ENCODE measurements at places on chromosomes 7 and 10.
A peak's percentile ranks its signal among the peaks of the same experiment; 100 is the strongest.

DNA sequence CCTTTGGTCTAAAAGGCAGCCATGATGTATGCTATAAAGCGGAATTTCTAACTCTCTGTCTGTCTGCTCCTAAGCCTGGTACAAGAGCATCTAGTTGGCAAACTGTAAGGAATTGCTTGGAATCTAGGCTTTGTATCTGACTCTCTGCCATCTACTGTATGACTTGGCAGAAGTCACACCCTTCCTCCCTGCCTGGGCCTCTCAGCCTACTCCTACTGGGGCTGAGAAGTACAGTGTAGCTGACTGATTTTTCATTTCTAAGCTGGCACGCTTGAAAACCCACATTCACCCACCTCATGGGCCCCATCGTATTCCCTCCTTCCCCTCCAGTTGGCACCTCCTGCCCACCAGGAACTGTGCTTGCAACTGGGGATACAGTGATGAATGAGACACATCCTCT is 435.2 kb downstream of the PLXNA4 start:
- DNase-seq: no peak

- DNase-seq: no peak
Observed at GRCh38 chr7:93943816-93944540, 22.4 kb downstream of the GNG11 start.

- no peak for DNase-seq
Observed at GRCh38 chr10:93390306-93391090, 91.6 kb downstream of the MYOF start.

GRCh38 chr10:6956562-6956961 is 376.5 kb upstream of the PRKCQ start:
- no peak for DNase-seq

GRCh38 chr10:75403939-75404814 is 2.6 kb upstream of the ZNF503 start:
- DNase-seq: no peak

DNA sequence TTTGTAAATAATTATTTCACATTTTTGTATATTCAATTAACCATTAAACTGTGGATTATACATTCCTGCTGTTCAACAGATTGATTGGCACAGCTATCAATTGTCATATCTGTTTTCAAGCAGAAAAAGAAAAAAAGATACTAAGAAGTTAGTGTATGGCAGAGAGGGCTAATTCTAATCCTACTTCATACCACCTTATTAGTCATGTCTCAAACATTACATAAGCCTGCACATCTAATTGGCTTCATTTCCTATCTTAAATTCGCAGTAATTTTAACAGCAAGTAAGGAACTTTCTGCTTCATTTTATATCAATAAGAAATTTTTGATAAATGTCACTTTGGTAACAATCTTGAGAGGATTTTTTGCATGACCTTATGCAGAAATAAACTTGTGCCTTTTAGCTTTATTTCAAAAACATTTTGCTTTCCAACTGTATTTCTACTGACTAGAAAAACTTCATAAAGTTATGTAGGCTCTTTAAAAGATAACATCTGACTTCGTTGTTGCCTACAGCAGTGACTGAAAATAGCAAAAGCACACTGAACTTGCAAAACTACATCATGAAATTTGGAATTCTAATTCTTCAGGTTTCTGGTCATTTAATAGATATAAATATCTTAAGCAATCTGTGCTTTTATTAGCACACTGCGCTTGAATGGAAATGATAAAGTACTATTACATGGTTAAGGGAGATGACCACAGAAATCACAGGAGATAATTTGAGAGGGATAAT is 111.5 kb downstream of the SEMA3C start:
- DNase-seq: no peak

DNA sequence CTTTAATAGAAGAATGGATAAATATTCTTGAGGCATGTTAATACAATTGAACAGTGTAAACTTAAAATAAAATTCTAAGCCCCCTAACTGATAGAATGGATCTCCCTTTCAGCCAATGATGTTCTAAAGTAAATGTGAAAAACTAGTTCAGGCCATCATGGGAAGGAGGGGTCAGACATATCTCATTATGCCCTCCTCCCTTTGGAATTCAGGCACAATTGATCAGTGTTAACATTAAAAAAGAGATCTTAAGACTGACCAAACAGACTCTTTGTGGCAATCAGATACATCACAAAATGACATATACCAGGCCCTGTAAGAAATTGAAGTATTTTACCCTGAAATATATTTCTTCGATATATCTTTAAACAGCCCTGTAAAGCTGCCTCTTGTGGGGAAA is 683.0 kb upstream of the LRRTM3 start:
- no peak for DNase-seq

- no peak for DNase-seq
Observed at GRCh38 chr7:157271315-157271990, 65.4 kb upstream of the DNAJB6 start.

- DNase-seq: no peak
Observed at GRCh38 chr10:29646238-29646902, 11.6 kb upstream of the SVIL start.

- no peak for DNase-seq
Observed at GRCh38 chr7:125847692-125848091, 918.1 kb upstream of the POT1 start.

DNA sequence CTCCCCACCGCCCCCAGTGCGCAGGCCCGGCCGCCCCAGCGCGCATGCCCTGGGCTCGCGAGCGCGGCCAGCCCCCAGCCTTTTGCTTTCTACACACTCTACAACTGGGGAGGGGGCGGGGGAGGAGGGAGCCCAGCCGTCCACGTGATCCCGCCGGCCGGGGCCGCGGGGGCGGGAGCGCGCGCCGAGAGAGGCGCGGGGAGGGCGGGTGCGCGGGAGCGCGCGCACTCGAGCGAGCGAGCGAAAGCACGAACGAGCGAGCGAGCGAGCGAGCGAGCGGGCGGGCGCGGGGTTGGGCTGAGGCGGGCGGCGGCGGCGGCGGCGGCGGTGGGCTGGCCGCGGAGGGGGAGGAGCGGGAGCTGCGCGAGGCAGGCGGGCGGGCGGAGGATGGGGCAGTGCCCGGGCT is at the start of gene AUTS2:
Gene AUTS2 (plus strand): TSS at position 395 of the 406 bp plus-strand sequence. CDS start 1,179 bp downstream, outside the sequence.
- DNase-seq: peak; percentile 19

DNA sequence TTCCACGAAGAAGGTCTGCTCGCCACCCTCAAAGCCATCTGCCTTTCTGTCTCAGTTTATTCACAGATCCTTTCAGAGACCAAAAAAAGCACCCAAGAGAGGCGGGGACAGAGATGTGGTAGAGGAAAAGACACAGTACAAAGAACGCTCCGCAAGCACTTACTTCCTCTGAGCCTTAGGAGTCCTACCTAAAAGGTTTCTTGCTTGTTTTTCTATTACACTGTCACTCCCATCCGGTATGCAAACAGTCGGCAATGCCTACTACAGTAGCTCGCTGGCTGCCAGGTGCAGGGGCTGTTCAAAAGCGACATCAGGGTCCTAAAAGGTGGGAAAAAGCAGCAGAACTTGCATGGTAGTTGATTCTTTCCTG is 816 bp downstream of the TECPR1 start:
- DNase-seq: peak; percentile 10

GRCh38 chr10:35783305-35783838 is 141.3 kb upstream of the FZD8 start:
- no peak for DNase-seq

DNA sequence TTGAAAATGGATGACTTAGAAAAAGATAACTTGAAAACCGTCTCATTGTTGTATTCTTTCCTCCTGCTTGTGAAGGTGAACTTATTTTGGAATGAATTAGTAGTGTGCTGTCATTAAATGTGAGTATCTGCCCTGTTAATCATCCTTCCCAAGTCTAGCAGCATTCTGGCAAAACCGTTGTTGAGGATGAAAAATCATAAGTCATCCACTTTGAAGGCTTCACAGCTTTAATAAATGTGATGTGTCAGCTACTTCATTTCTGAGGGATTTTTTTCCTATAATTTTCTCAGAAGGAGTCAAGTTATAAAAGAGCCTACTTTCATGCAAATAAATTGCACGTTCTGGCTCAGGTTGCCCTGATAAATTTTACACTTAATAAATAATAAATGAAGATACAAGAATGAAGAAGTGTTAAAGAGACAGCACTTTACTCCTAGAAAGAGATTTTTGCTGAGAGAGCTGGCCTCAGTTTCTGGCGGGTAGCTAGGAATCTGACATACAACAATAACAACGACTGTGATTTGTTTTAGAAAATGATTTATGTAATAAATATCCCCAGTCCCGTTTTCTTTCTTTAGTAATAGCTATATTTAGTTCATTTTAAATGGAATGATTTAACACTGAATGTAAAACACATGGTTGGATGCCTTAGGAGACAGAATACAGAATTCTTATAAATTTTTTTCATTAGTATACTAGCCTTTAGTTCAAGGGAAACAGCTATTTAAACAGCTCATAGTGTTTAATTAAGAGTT is 516.5 kb upstream of the KLF6 start:
- no peak for DNase-seq

GRCh38 chr10:3068201-3068967 is 1.0 kb downstream of the PFKP start:
- peak; percentile 24 for DNase-seq

DNA sequence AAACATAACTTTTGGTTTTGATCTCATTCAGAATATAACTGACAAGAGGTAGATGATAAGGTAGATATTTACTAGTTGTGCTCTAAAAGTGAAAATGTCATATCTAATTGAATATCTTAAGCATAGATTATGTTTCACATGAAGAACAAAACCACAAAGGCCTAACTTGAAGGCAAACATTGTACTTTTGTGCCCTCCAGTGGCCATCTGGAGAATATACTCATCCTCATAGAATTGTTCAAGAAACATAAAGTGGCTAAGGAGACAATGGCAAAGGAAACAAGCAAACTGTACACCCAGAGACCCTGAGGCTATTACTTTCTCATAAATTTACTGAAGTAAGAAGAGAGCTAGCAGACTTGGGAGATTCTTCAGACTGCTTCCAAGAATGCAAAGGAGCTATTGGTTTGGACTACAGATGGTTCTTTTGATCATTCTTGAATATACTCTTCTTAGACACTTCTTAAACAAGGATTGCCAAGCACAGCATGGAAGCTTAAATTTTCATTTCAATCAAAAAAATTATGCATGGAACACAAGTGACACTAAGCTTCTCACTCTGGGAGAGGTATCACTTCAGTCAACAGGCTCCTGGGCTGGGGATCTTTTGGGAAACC is 98.2 kb upstream of the DKK1 start:
- no peak for DNase-seq

- DNase-seq: no peak
Observed at GRCh38 chr7:123845823-123846216, 851 bp downstream of the HYAL4 start.

DNA sequence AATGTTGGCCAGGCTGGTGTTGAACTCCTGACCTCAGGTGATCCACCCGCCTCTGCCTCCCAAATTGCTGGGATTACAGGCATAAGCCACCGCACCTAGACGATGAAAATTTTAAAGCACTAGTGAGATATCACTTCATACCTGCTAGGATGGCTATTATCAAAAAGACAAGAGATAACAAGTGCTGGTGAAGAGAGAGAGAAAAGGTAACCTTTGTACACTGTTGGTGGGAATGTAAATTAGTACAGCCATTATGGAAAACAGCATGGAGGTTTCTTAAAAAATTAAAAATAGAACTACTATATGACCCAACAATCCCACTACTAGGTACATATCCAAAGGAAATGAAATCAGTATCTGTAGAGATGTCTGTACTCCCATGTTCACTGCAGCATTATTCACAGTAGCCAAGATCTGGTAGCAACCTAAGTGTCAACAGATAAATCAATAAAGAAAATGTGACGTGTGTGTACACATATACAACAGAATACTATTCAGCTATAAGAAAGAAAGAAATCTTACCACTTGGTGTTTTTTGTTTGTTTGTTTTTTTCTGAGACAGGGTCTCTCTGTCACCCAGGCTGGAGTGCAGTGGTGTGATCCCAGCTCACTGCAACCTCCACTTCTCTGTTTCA is 12.5 kb downstream of the MMS19 start:
- DNase-seq: no peak

DNA sequence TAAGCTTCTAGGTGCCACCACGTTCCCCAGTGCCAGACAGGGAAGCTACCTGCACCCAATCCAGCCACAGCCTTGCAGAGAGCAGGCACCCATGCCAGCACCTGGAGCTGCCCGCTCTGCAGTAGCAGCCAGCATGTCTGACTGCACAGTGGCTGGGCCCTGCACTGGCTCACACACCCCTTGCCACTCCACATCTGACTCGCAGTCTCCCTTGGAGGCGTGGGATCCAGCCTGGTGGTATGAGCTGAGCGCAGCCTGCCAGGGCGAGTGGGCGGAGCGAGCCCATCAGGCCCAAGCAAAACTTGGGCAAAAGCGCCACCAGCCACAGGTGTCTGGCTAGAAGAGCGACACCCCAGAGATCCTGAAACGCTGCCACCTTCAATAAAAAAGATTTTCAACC is 30.1 kb downstream of the CRTAC1 start:
- no peak for DNase-seq

DNA sequence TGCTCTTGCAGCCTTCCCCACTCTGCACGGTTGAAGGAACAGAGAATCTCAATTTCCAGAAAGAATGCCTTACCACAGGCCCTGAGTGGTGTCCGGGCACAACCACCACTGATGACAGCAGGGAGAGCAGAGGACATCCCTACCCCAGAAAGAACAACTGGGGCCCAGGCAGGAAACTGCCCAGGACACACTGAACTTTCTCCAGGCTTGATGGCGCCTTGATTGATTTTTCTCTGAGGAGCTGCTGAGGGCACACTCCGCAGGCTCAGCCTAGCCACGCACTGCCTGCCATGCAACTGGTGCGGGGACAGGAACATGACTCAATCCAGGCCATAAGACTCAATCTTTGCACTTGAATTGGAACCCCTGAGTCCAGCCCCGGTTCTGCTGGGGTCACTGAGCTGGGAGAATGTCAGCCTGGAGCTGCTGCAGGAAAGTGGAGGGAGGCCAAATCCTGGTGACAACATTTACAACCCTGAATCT is 5.9 kb downstream of the AKR1B1 start:
- no peak for DNase-seq

- no peak for DNase-seq
Observed at GRCh38 chr7:45237788-45238461, 80.3 kb downstream of the RAMP3 start.

GRCh38 chr10:11177926-11178471 is 160.3 kb downstream of the CELF2 start:
- DNase-seq: no peak

DNA sequence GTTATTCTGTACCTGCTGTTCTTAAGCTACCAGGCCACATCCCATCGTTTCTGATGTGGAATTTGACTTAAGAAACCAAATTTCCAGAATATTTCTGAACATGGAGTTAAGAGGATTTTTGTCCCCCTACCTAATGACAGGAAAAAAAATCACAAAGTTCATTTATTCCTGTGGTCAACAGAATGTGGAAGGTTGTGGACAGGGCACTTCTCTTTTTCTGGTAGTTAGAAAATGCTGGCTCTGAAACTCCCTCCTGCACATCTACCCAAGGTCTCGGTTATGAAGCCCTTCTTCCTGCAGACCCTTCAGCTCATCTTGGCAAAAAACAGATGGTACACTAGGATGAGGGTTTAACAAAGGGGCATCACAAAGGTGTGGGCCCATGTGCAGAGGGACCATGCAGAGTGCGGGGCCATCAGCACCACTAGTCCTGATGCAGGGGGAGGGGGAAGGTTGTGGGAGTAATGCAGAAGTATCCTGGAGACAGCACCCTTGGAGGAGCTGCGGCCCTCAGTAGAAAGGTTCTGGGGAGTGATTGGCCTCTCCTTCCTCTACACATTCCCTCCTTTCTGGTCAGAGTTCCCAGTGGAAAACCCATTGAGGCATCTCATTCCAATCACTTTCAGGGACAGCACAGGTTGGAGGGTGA is 9.8 kb downstream of the ALOX5 start:
- DNase-seq: no peak
